ENCODE measurements at places on chromosomes 7 and 10.

DNA sequence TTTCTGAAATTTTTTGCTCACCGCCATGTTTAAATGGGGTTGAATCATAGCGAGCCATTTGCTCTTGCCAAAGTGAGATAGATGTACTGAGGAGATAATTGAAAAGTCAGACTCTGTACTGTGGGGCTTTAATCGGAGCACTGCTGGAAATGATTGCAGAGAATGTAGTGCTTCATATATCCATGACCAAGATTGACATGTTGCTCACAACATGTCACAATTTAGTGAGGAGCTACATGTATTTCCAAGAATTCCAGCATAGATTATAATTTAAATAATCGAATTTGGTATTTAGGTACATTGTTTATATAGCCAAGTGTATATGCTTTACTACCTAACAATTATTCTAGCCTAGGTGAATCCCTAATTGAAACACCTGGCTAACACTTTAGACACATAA, 66.5 kb downstream of the PODXL start:
- no peak for DNase-seq

- DNase-seq, result no peak
Observed at GRCh38 chr7:8165150-8165549, 96.8 kb downstream of the ICA1 start.

- DNase-seq, result no peak
Observed at GRCh38 chr10:3395458-3395861, 222.9 kb upstream of the PITRM1 start.

GRCh38 chr7:100719523-100720278, 567 bp upstream of the EPO start:
- DNase-seq, result no peak

DNA sequence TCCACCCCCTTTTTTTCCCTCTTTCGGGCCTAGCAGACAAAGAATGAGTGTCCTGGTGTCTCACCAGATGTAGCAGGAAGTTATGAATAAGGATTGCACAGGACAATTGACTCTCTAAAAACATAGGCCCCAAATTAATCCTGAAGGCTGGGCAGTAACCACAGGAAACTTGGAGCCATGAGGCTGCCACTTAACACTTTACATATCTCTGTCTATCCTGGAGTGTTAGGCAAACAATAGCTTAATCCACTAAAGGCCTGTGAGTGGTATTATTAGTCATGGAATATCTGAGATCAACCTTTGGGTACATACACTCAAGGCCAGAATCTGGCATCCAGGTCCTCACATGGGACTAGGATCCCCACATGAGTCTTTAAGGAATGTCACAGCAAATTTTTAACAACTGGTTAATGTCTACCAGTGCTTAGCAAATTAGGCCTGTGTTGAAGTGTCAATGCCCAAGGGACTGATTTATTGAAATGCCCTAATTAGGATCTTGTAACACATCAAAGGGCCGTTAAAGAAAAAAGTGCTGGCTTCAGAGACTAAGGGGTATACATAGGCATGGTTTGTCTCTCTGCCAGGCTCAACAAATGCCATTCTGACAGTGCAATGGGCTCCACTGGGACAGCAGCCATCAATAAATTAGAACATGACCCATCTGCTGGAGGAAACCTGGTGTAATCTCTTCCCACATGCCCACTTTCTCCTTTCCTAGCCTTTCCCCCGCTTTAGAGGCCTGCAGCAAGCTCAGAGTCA, 196.7 kb upstream of the TBX20 start:
- no peak for DNase-seq

DNA sequence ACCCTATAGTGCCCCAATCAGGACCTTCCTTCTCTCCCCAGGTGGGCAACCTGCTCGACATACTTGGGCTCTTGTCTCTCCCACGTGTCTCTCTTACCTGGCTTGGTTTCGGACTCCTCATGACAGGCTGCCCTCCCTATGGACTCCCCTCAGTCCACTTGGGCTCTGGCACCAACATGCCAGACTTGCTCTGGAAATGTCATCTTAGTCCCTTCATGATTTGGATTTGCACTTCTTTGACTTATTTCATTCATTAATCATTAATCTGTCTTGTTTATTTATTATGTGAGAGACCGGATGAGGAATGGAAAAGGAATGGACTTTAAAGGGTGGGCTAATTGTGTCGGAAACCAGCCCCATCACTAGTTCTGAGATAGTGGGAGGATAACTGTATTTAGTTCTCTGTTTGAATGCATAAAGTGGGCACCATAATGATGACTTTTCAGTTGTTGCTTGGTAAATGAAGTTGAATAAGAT, 108.0 kb downstream of the SND1 start:
- DNase-seq, result no peak

DNA sequence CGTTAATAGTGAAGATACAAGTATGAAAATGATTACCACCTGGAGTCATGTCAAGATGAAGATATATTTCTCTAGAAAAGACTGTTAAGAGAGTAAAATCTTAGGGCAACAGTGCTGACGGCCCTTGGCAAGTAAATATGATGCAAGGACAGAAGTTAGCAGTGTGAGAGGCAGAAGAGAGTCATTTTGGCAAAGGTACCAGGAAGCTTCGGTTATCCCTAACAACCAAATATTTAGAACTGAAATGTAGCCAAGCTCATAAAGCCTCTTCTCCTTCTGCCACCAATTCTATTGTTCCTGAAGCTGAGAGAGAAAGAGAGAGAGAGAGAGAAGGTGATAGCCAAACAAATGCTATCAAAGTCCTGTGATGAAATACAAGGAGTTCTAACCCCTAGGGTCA, 109.6 kb downstream of the MACC1 start:
- no peak for DNase-seq

- DNase-seq, result no peak
Observed at GRCh38 chr7:22219036-22219435, 137.9 kb downstream of the RAPGEF5 start.

- DNase-seq, result no peak
Observed at GRCh38 chr7:54560723-54561122, 18.5 kb downstream of the VSTM2A start.

GRCh38 chr10:112461029-112461887, 14.2 kb downstream of the VTI1A start:
- no peak for DNase-seq

- no peak for DNase-seq
Observed at GRCh38 chr7:7323352-7323751, 141.0 kb downstream of the C1GALT1 start.

DNA sequence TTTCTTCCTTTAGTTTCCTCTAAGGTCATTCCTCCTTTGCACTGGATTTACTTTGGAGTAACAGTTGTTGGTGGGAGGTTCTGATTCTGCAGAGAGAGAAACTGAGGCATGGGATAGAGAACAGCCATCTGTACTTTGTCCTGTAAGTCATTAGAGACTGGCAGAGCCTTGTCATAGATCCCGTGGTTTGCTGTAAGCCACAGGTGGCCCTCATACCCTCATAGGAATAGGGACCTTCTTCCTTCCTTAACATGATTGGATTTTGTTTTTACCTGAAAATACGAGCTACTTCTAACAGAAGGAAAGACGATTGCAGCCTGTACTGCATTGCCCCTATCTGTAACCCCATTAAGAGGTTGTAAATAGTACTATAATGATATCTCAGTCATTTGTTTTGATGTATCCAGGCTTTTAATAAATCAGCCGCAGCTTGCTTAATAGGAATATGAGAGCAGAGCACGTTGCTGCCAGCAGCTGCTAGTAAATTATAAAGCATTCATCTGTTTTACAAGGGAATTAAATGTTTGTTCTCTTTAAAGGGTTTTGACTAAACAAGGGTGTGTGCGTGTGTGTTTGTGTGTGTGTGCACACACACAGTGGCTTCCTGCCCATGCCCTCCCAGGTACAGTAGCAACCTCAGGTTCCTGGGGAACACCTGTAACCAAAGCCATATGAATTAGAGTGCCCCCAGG, 249.8 kb downstream of the AUTS2 start:
- no peak for DNase-seq

DNA sequence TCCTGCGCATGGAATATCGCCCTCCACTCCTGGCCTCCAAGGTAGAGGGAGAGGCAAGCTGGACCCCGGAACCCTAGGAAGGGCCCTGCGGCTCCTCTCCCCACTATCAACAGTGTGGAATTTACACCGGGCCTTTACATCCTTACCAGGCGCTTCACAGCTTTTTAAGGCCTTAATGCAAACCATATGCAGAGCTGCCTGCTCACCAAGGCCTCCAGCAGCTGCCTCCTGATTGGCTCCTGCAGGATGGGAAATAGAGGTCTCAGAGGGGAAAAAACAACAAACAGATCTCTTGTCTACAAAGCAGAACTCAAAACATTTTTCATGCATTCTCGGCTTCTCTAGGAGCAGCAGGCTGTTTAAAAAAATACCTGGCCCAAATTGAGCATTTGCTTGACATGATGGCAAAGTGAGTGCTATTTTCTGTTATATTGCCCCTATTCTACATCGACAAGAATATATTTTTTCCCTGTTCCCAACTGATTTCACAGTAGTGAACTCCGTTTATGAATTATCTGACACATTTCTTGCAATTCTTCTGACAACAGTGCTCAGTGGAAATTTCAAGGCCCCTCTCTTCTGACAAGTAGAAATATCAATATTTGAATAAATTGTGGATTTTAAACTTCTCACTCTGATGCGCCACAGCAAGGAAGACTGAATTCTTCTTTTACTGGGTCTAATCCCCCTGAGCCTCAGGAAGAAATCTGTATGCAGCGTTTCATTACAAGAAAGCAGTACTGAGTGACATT, 51.7 kb downstream of the EBF3 start:
- DNase-seq, result no peak

DNA sequence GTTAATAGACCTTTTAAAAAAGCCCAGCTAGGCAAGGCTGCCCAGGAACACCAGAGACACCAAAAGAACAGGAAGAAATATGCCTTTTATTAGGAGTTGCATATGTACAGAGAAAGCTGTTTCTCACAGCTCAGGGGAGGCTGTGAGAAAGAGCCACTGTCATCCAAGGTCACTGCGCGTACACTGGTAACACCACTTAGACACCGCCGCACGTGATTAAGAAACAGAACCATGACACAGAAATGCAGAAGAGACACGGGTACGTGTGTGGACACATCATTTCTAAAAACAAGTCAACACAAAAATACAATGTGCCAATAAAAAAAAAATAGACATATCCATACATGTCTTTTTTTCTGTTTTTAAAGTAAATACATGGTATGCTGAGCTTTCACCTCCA, 705.6 kb downstream of the PARD3 start:
- DNase-seq, result no peak

- DNase-seq, result no peak
Observed at GRCh38 chr10:128764190-128764589, 638.0 kb upstream of the MKI67 start.

- no peak for DNase-seq
Observed at GRCh38 chr7:66933469-66933868, 12.4 kb downstream of the TMEM248 start.

DNA sequence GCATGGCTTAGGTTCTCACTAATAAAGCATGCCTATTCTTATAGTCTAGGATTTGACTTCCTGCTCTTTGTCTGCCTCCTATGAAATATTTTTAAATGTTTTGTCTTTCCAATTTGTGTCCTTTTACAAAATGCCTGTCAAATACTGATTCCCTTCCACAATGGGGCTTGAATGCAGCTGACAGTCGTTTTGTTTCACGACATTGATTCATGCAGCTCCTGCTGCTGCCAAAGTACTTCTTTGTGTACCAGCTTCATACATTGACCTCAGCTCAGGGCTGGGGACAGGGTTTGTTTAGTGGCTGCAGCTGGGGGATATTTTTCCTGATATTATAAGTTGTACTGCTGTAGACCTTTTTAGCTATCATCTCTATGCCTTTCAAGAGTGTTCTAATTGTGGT, 371.9 kb upstream of the CHRM2 start:
- no peak for DNase-seq

DNA sequence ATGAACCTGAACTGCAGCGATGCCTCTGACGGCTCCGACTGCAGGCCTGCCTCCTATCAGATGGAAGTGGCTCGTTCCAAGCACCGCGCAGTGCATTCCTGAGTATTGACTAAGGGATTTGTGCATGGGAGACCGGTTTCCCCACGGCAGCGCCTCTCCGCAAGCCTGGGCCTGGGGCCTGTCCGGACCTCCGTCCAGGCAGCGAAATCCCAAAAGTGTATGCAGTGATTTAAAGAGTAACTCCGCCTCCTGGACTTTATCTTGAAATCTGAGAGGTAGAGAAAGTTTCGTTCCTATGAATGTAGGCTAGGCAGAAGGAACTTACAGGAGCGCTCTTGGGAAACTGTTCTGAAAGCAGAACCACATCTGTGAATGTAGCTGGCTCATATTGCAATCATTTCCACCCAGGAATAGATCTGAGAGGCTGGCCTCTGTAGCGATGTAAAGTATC, 106.2 kb upstream of the CELF2 start:
- DNase-seq, result no peak

GRCh38 chr10:131650169-131650705, 250.6 kb upstream of the PPP2R2D start:
- no peak for DNase-seq

- no peak for DNase-seq
Observed at GRCh38 chr7:684416-684815, 42.1 kb upstream of the DNAAF5 start.

GRCh38 chr7:144936314-144936713, 100.5 kb upstream of the TPK1 start:
- DNase-seq, result no peak

GRCh38 chr10:71419750-71420149, 23.0 kb downstream of the CDH23 start:
- DNase-seq, result no peak

- no peak for DNase-seq
Observed at GRCh38 chr7:50068026-50068425, 25.0 kb downstream of the ZPBP start.

DNA sequence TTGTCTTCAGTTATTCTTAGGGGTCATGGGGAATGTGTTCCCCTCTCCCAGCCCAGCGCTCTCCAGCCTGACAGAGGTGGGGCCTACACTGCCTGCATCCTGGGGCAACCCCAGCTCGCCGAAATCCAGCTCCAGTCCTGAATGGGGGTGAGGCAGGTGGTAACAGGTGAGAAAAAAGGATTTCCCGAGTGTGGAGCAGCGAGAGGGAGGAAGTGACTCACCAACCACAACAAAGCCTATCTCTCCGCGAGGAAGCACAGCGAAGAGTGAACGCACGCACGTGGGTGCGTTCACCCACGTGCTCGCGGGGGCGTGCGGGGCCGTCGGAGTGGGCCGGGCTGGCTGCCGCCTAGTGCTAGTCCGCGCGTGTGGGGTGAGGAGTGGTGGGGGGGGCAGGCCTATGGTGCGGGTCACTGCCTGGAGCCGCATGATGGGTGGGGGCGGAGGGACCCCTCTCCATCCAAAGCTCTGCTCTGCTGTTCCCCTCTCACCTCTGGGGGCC, 855 bp upstream of the PALD1 start:
- no peak for DNase-seq

GRCh38 chr10:114874827-114875411, 53.3 kb downstream of the FHIP2A start:
- DNase-seq, result no peak

- DNase-seq, result no peak
Observed at GRCh38 chr7:149863500-149863899, 10.3 kb upstream of the ATP6V0E2 start.

DNA sequence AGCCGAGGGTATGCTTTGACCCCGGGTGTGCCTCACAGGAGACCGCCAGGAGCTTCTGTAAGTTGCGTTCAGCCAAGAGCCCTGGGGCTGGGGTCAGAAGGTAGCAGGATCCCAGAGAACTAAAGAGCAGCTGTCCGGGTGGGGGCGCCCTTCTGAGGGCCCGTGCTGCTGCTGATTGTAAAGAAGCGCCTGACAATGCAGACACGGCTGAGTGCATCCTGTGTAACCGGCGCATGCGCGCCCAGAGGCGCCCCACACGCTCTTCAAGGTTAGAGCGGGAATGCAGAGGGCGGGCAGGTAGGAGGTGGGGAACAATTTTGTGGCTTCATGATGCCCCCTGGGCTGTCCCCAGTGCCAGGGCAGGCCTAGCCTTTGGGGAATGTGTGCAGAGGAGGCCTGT, 210.2 kb upstream of the CTBP2 start:
- DNase-seq, result no peak

All from D721Med (cell line).